ENCODE measurements at places on chromosomes 7 and 10.

GRCh38 chr10:89129911-89130310, 77.2 kb downstream of the CH25H start:
- no peak for DNase-seq

GRCh38 chr7:78521961-78522360, 723.4 kb downstream of the PHTF2 start:
- no peak for DNase-seq

- DNase-seq, result no peak
These were observed 6.1 kb downstream of the DBF4 start for GRCh38 chr7:87882151-87882937.

DNA sequence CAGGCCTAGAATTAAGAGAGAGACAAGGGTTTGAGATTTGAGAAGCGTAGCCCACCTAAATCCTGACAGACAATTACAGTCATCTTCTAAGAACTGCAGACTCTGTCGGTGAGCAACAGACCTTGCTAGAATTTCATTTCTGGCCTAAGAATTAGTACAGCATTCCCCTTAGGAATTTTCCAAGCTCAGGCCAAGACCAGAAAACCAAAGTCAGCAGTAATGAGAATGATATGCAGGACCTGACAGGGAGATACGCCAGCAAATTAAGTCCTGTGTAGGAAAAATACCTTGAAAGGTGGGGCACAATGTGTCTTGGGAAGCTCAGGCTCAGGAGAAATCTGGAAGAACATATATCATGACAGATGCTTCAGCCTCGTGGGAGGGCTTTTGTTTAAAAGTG, 52.7 kb upstream of the HERPUD2 start:
- DNase-seq, result no peak

DNA sequence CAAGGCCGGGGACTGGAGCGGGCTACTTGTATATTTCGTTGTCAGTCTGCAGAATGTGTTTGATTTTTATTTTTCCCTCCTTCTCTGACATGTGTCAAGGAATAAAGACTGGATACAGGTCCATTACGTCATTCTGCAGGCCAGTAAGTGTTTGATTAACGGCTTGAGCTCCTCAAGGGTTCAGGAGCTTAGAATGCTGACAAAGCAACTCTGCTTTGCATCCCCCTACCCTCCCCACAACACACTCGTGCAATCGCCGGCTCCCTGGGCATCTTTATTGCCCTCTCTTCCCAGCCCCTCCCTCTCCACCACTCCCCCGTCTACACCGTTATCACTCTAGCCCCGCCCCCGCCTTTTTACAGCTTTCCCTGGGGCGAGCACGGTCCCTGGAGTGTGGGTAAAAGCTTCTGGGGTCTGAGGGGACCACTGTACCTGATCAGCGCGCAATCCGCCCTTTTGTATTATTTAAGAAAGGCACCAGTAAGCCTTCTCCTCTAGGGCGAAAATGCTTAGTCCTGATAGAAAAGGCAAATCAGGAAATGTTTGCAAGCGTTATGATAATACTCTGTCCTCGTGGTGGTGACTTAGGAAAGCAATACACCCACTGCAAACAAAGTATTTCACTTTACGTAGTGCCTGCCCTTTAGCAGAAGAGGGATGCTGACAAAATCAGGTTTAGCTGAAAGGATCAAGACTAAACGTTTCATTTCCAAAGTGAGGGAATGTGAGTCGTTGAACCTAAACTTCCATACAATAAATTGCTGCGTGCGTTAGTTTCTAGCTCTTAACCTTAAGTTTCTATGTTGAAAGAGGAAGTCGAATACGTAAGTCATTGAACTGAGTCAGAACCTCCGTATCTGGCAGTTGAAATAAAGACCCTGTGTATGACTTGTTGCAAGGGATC, 1.4 kb upstream of the CREB5 start:
- DNase-seq, result no peak

GRCh38 chr7:23093111-23093510, 12.5 kb upstream of the KLHL7 start:
- no peak for DNase-seq

DNA sequence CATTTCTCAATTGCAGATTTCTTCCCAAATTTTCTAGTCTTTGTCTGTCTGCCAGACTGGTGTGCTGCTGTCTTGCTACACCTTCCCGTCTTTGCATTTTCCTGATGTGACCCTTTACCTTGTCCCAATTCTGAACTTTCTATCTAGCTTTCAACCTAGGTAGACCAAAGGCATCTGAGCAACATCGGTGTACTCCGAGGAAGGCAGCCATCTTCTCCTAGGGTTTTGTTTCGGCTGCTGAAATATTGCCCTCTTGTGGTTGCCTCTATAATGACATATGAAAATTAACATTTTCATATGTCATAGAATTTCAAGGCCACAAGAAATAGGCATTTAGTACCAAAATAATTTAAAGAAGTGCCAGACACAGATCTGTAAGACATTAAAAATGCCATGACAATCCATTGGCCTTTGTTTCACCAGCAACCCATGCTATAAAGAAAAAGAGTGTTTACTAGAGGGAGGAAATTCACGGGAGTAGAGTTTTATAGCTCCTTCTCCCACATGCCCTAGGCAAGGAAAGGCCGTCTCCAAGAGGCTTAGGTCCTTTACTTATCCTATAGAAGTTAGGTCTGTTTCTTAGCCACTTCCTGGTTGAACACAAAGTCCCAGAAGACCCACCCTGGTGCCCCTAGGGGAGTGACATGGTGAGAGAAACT, 23.4 kb downstream of the OR9A2 start:
- peak; percentile 16 for DNase-seq

- no peak for DNase-seq
These were observed 38.9 kb downstream of the TSPAN14 start for GRCh38 chr10:80492848-80493521.

DNA sequence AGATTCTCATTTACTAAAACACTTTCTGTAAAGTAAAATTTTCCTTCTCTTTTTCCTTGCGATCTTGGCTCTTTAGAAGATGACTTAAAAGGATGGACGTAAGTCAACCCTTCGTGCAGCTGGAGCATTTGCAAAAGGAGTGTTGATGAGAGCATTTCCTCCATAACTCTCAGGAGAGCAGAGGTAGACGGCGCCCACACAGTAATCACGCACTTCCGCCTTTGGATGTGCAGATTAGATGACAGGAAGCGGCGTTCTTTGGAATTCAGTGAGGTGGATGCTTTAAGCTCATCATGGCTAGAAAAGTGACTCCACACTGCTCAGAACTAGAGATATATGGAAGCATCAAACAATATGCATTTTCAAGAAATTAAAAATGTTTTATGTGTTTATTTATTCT, 43.0 kb upstream of the NPS start:
- DNase-seq, result no peak

- no peak for DNase-seq
These were observed 11.4 kb downstream of the SCIN start for GRCh38 chr7:12581897-12582296.

GRCh38 chr7:121739465-121739864, 133.5 kb upstream of the PTPRZ1 start:
- no peak for DNase-seq

DNA sequence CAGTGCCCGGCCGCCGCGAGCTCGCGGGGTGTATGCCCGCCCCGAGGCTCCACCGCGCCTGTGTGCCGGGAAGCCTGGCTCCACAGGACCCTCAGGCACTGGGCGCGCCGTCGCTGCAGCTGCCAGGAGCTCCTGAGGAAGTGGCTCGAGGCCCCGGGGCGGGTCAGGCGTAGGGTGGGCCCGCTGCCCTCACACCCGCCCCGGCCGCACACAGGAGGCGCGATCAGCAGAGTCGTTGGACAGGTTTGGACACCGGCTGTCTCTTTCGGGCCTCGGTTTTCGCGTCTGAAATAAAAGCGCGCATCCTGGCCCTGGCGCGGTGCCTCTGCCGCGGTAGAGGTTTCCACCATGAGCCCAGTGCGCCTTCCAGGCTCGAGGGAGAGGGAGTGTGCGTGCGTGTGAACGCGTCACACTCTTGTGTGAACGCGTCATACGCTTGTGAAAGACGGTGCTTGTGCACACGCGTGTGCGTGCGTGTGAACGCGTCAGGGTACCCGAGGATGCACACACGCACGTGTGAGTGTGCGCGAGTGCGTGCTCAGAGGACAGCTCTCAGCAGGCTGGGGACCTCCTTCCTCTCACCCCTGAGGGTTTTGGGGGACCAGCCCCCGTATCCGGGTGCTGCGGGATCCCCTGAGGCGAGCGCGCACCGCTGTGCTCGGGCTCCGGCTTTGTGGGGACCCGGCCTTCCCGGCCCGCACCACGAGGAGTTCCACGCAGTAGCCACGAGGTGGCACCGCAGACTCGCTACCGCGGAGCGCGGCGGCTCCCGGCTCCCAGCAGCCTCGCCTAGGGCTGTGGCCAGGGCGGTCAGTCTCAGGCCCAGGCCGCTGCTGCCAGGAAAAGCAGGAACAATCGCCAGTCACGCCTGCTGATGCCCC, 83.8 kb downstream of the BMS1 start:
- DNase-seq, result peak; percentile 28

- no peak for DNase-seq
These were observed 45.8 kb upstream of the PRSS58 start for GRCh38 chr7:142303650-142304049.

DNA sequence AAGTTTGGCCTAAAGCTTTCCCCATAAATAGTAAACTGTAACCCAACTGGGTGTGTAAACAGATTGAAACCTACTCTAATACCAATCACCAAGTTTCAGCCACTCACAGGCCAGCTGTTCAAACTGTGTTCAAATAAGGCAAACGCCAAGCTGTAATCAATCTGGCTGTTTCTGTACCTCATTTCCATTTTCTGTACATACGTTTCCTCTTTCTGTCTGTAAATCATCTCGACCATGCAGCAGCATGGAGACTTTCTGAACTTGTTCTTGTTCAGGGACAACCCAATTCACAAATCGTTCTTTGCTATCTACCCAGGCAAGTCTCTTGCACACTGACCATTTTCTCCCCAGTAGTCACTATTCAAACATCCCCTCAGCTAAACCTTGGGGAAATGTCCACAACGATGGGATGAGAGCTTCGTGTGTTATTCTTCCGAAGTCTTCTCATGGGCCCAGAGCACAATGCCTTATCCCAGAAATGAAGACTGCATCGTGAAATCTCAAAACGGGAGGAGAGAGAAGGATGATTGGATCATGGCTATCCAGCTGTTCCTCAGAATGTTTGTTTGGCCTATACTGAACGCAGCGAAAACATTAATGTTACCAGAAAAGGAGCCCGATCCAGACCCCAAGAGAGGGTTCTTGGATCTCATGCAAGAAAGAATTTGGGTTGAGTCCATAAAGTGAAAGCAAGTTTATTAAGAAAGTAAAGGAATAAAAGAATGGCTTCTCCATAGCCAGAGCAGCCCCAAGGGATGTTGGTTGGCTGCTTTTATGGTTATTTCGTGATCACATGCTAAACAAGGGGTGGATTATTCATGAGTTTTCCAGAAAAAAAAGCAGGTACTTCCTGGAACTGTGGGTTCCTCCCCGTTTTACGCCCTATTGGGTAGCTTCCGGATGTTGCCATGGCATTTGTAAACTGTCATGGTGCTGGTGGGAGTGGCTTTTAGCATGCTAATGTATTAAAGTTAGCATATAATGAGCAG, 86.2 kb downstream of the SLC16A9 start:
- no peak for DNase-seq

DNA sequence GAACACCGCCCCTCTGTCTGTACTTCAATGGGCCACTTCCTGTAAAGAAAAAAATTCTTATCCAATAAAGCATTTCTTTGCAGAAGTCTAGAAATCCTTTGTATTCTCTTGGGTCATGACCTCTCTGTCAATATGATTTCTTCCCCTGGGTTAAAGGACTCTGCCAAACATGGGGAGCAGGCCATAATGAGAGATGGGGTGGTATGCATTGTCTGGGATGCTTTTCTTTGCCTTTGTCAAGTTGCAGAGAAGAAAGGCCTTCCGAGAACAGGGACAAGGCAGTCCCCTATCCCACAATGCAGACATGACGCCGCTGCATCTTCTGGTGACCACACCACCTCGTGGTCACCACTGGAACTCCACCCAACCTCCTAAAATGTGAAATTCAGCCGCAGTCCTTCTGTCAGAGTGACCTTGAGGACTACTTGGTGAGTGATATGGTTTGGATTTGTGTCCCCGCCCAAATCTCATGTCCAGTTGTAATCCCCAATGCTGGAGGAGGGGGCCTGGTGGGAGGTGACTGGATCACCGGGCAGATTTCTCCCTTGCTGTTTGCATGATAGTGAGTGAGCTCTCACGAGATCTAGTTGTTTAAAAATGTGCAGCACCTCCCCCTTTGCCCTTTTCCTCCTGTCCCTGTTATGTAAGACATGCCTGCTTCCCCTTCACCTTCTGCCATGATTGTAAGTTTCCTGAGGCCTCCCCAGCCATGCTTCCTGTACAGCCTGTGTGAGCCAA, 15.2 kb upstream of the FRMPD2 start:
- DNase-seq, result peak; percentile 27

DNA sequence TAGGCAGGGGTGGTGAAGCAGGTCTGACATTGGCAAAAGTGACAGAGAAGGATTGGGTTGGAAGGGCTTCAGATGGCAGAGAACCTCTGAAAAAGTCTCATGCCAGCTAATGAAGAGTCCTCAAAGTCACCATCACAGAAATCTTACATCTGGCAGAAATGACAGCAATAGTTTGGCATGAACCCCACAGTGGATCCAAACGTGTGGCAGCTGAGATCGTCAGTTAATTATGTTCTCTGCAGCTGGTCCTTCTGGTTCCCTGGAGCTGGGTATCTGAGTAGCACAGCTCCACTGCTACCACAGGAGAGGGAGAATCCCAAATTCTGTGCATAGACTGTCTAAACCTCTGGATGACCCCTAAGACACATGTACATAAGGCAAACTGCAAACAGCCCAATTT, 73.4 kb downstream of the ALOX5 start:
- no peak for DNase-seq

- no peak for DNase-seq
These were observed 881.0 kb upstream of the LRRN3 start for GRCh38 chr7:110209884-110210283.

DNA sequence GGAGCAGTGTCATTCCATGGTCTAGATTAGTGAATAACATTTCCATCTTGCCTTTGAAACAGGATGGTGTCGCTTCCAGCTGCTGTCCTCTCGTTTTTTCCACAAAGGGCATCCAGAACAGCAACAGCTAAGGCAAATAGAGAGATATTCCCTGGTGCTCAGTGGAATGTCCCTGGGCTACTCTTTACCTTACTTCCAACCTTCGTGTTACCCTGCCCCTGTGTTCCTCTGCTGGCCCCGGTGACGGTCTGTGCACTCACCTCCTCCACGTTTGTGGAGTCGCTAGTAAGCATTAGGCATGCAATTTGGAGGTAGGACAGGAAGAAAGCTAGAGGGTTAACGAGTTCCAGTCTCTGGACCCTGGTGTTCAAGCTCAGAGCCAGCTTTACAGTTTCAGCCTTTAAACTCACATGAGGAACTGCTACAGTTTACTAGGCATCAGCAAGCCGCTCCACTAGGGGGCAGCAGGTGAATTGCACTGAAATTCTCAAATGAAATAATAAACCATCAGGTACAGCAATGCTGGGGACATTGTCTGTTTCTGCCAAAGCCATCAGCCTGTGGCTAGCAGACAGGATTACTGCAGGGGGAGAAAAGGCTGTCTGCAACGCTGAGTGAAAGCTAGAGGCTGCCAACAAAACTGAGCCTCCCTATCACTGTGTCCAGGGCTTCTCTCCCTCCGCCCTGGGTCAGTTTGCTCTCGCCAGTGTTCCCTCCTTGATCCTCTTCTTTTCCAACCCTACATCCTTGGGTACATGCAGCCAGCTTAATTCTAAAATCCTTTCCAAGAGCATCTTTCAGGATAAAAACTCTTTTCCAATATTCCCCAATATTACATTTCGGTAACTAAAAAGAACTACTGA, 9.0 kb downstream of the MRPL32 start:
- DNase-seq, result peak; percentile 73

- DNase-seq, result no peak
These were observed 373.0 kb upstream of the SMIM30 start for GRCh38 chr7:113491305-113491704.

GRCh38 chr10:91163269-91163868, 57.1 kb upstream of the PCGF5 start:
- DNase-seq, result peak; percentile 48

Measured in stimulated activated CD4-positive, alpha-beta T cell treated with anti-CD3 and anti-CD28 coated beads, Interleukin-4, amount 100 ng/mL, for 48 hours (primary cell).